ENCODE measurements at places on chromosomes 4 and X.

GRCh38 chr4:91630054-91630453 is 673.7 kb upstream of the GRID2 start:
- no peak for DNase-seq

DNA sequence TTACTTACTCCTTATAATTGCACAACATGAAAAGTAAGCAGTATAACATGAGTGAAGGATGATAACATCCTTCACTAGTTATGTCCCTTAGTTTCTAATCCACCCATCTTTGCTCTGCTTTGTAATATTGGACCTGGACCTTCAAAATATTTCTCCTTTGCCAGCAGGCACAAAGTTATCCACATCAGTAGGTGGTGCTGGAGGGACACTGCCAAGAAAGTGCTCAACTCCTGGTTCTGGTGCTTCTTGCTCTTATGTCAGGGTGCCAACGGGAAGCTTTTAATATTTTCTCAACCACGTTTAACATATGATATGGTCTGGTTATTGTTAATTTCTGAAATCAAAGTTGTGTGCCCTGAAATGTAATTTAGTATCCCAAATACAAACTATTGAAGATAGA is 49.1 kb downstream of the TMEM165 start:
- peak; percentile 55 for DNase-seq

DNA sequence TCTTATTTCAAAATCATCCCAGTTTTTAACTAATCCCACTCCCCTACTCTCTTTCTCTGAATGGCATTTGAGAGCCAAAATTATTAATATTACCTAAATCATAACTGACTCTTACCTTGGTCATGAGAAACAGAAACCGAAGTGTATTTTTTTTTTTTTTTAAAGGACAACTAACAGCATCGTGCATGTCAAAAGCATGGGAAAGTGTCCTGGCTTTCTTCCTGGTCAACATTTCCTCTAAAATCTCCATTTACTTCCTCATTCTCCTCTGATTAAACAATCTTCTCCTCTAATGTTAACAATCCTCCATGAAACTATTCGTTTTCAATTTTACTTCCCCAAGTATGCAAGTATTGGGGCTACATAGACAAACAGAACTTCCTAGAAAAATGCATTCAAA is 2.1 kb upstream of the STS start:
- no peak for DNase-seq

DNA sequence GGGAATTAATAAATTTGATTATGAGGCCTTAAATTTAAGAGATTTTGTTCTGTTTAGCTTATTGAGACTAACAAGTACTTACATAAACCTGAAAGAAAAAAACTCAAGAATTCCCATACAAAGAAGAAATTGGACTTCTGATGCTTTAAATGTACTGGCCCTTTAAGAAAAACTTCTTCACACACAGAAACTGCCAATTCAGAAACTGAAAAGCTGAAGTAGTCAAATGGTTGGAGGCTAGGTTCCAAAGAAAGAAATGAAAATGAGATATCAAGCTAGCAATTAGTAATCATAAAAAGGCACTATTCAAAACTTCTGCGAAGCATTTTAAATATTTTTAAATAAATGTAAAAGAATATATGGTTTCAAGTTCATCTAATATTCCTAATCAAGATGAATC is 151.3 kb downstream of the THOC2 start:
- DNase-seq, result no peak

- peak; percentile 9 for DNase-seq
These were observed 908.1 kb downstream of the CCSER1 start for GRCh38 chr4:91035276-91035675.
